T-helper 17 cell (primary cell): ENCODE measurements at places on chromosomes 5 and 9.

GRCh38 chr9:127974001-127974768 lies 6.6 kb downstream of the EEIG1 start:
- DNase-seq: no peak

- no peak for DNase-seq
Measured at GRCh38 chr9:20447291-20447690, 175.0 kb downstream of the MLLT3 start.

- no peak for DNase-seq
Measured at GRCh38 chr9:77943057-77943456, 88.6 kb downstream of the GNAQ start.

DNA sequence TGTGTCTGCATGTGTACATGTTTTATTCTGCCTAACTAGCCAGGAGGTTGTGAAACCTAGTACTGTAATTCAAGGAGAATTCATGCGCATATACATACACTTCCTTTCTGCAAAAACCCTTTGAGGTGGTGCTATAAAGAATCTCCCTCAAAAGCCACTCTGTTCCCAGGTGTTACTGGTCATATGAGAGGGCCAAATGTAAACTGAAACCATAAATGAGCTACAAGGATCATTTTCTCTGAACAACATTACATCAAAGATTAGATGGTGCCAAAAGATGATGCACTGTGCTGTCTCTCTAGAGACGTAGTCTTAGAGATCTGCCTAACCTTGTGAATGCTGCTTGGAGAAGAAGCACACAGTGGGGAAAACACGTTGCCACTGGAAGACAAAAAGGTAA lies 15.7 kb downstream of the NREP start:
- DNase-seq: no peak

DNA sequence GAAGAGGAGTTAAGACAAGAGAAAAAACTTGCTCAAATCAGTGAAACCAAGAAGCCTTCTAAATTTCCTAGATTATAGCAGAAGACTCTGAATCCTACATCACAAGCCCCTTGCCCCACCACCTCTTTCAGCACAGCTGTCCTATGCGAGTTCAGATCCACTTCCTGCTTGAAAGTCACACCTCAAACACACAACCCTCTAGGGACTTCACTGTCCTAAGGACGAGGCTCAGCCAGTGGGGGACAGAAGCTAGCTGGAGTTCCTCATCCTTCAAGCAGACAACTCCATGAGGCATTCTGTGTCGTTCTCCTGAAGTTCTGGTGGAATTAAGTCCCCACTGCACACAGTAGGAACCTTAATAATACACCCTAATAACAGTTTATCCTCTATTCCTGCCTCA lies 44.3 kb downstream of the NRG2 start:
- no peak for DNase-seq

DNA sequence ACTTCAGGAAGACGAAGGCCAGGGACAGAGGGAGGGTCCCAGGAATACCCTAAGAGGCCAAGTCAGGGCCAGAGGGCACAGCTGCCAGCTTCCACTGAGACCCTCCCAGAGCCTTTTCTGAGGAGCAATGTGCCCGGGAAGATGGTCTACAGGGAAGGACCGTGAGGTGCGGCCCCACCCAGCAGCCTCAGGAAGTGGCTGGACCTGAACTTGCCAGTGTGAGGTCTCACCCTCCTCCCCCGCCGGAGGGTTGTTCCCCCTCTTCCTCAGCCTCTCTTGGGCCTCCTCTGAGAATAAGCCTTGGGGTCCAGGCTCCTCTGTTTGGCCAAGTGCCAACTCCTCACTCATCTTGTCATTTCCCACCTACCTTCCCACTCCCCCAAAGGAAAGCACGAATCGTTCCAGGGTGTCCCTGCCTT lies 13.4 kb upstream of the SLC25A51 start:
- no peak for DNase-seq

GRCh38 chr5:143418140-143418866 lies 14.8 kb upstream of the NR3C1 start:
- DNase-seq: no peak

- no peak for DNase-seq
Measured at GRCh38 chr5:117568126-117568525, 993.5 kb upstream of the SEMA6A start.

DNA sequence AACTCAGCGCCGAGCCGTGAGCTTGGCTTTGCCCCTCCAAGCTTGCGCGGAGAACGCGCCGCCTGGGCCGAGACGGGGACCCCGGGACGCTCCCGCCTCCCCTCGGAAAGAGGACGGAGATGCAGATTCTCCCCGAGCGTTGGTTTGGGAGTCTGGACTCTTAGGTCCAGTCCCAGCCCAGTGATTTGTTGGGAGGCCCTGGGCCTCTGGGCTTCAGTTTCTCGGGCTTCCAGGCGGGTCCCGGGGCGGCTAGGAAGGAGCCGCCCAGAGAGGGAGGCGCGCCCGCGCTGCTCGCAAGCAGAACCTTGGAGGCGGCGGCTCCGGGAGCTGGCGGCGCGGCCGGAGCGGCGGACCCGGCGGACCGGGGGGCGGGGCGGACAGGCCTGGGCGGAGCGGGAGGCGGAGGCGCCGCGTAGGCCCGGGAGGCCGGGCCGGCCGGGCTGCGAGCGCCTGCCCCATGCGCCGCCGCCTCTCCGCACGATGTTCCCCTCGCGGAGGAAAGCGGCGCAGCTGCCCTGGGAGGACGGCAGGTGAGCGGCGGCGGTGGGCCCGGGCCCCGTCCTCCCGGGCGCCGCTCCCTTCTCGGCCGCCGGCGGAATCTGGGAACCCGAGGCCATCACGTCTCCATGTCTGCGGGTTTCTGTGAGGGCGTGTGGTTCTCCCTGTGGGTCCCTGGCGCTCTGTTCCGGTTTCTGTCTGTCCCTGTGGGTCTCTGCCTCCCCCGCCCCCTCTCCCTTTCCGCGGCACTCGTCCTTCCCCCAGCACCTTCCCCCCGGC lies at the start of gene B4GALT7:
B4GALT7 (plus strand) TSS at position 402 of the 777 bp plus-strand sequence; CDS start at position 481, 79 bp downstream.
- peak; percentile 81 for DNase-seq

DNA sequence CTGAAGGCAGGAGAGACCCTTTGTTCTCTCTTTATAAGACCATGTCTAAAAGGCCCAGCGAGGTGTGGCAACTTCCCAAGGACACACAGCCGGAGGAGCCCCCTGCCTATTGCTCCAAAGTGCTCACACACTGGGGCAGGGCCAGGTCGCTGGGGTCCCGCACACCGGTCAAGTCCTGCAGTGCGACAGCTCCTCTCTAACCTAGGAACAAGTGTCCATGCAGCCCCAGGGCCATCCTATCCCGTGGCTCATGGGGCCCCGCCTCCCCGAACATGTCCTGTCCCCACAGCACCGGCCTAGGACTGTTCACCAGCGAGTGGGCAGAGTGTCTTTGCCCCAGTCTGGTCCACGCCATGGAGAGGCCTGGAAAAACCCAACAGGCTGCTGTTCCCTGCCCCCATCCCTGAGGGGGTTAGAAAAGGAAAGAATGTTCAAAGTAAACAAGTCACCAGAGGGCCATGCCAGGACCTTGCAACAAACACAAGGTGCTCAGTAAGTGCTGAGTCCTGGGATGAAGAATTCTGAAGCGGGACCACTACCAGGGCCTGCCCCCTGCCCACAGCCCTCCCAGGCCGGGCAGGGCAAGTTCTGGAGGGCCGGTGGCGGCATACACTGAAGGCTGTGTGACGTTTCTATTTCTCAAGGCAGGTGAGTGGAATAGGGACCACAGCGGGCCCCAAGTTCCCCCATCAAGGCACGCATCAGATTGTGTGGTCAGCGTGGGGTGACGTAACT lies 938 bp downstream of the NINJ1 start:
- DNase-seq: no peak

DNA sequence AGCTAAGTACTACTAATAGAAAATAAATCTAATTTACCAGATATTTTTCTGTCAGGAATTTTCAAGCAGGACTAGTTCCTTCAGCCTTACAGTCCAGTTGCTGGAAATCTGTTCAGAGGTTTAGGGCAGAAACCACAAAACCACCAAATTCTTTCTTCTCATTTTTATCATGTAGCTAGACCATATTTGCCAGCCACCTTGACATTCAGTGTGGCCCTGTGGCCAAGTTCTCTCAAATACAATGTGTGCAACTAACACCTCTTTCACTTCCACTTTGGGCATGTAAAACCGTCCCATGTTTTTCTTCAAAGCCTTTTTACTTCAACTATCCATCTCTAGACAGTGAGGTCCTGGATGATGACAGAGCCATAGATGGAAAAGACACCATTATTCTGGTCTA lies 1133.2 kb upstream of the CDH18 start:
- no peak for DNase-seq

- DNase-seq: no peak
Measured at GRCh38 chr9:110655754-110656641, 12.6 kb upstream of the MUSK start.

DNA sequence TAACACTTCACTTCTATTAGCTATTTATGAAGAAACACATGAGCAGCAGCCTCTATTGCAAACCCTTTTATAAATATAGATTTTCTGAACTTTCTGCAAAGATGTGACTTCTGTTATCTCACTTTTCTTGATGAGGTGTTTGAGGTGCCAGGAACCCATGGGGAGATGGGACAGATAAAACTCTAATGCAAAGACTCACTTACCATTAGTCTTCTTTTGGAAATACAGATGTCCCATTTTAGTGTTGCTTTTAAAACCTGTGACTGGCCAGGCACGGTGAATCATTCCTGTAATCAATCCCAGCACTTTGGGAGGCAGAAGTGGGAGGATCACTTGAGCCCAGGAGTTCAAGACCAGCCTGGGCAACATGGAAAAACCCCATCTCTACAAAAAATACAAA lies 171.3 kb upstream of the GAS1 start:
- no peak for DNase-seq

GRCh38 chr5:84281383-84281782 lies 103.3 kb downstream of the EDIL3 start:
- no peak for DNase-seq

DNA sequence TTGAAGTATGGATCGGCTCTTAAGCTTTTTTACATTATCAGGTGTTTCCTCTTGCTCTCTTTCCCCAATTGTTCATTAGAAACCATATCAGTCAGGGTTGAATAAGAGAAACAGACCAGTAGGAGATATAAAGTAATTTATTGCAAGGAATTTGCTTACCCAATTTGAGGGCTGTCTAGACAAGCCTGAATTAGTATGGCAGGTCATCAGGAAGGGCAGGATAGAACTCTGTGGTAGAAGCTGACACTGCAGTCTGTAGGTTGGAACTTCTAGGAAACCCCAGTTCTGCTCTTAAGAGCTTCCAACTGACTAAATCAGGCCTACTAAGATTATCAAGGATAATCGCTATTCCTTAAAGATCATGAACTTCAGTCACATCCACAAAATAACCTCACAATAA lies 24.3 kb downstream of the ISOC1 start:
- no peak for DNase-seq

DNA sequence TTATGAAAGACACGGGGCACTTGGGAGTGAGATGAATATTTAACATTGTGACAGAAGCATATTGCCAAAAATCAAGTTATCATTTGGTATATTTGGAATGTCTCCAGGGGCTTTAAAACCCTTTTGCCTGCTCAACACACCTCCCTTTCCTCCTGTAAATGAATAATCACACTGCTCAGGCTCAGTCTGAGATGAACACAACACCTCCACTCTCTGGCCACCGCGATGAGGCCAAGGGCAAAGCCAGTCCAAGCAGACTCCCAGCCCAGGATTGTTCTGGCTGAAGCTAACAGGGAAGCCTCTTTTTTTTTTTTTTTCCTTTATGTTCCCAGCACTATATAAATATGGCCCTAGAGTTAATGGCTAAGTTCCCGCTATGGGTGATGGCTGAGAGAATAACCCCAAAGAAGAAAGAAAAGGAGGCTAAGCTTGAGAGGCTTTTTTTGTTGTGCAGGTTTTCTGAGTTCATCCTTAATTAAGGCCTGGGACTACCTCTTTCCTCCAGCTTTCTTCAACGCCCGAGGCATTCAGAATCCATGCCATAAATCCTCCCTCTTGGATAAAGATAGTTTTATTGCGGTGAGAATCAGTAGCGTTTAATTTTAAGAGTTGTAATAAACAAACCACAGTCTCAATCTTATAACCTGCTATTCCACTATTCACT lies 10.5 kb upstream of the ERAP1 start:
- DNase-seq: no peak

DNA sequence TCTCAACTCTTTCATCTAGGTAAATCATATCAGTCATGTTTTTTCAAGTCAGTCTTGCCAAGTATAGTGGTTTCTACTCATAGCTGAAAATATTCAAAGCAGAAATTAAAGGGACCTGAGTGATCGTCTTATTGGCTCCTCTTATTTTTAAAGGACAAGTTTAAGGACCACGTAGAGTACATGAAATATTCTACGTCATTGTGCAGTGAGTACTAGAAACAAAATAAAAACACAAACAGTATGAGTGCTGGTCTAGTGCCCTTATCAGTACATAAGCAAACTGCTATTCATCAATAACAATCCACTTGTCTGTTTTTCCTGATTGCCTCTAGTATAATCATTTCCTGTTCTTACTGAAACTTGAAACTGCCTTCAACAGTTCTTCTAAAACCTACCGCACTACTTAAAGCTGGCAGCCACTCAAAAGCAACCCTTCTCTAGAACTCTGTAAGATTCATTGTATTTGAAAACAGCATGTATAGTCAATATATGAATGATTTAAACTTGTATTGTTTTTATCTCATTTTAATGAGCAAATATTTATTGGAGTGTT lies 853.7 kb downstream of the TAF11L14 start:
- no peak for DNase-seq

DNA sequence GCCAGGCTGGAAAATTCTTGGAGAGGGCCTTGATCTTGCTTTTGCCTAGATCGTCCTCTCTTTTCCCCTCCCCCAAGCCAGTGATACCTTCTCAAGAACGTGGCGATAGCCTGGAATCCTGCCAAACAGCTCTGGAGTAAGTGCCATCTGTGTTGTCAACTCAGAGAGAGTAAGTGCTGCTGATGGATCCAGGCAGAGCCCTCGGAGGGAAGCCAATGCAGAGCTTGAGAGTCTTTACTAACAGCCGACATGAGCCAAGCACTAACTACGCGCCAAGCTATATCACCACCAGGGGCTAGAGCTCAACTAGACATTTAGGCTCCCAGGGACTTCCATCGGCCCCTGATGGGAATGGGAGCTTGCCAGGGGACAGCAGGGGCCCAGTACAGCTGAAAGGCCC lies 17.6 kb downstream of the RAPGEF1 start:
- no peak for DNase-seq

DNA sequence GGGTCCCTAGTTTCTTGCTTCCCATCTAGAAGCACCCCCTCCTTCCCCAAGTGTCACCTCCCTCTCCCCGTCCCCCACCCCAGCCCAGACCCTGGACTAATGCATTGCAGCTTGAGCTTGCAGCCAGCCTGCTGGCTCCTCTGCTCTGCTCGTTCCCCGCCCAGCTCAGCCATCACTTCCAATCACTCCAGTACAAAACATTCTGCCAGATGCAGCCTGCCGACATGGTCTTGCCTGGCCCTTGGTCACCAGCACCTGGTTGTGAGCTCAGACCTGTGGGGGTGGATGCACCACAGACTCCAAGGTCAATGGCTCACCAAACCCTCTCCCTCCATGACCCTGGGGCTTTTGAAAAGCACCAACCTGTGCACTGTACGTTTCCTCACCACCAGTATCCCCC lies 172.9 kb upstream of the SMIM23 start:
- no peak for DNase-seq
